SJCRH30 (cell line): ENCODE measurements at places on chromosomes 5 and 9.

- H3K36me3 ChIP-seq, result no peaks in the 10 kb centered on the region
- peak overlapping the region; percentile 61 for H3K4me3 ChIP-seq
- no peaks in the 10 kb centered on the region for H3K27me3 ChIP-seq
- DNase-seq, result peak; percentile 45
- 0 out of 2 replicates have a peak, but pooled peaks cover 3% of the 10 kb centered on the region for H3K4me1 ChIP-seq
- H3K27ac ChIP-seq, result no peak overlapping the region
These were observed 247.1 kb upstream of the ANKRD55 start for GRCh38 chr5:56480078-56480704.

GRCh38 chr9:92807757-92808725, 43.4 kb upstream of the BICD2 start:
- no peaks in the 10 kb centered on the region for H3K36me3 ChIP-seq
- DNase-seq, result peak; percentile 60
- no peaks in the 10 kb centered on the region for H3K4me1 ChIP-seq
- no peak overlapping the region for H3K27ac ChIP-seq
- H3K27me3 ChIP-seq, result no peaks in the 10 kb centered on the region
- no peak overlapping the region for H3K4me3 ChIP-seq

GRCh38 chr9:125755340-125755739, 8.2 kb downstream of the PBX3 start:
- no peak overlapping the region for H3K4me3 ChIP-seq
- H3K36me3 ChIP-seq, result peaks cover 76% of the 10 kb centered on the region
- H3K4me1 ChIP-seq, result peaks cover 22% of the 10 kb centered on the region
- no peak overlapping the region for H3K27ac ChIP-seq

GRCh38 chr5:72523960-72524582, 16.9 kb upstream of the ZNF366 start:
- DNase-seq, result peak; percentile 34
- no peaks in the 10 kb centered on the region for H3K36me3 ChIP-seq
- no peaks in the 10 kb centered on the region; the same call in 1 of the 2 replicates for H3K4me1 ChIP-seq
- no peak overlapping the region for H3K27ac ChIP-seq

DNA sequence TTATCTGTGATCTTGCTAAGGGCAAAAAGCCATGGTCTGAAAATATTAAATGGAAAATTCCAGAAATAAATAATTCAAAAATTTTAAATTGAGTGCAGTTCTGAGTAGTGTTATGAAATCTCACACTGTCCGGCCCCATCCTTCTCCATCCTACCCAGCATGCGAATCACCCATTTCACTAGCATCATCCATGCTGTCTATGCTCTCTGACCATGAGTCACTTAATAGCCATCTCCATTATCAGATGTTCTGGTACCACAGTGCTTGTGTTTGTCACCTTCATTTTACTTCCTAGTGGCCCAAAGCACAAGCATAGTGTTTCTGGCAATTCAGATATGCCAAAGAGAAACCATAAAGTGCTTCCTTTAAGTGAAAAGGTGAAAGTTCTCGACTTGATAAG, 63.3 kb upstream of the SMC5 start:
- H3K4me1 ChIP-seq, result no peaks in the 10 kb centered on the region
- H3K36me3 ChIP-seq, result no peaks in the 10 kb centered on the region
- no peaks in the 10 kb centered on the region for H3K27me3 ChIP-seq

- no peaks in the 10 kb centered on the region for H3K27me3 ChIP-seq
- peak overlapping the region; percentile 8; the same call in 1 of the 2 replicates for H3K4me3 ChIP-seq
- no peaks in the 10 kb centered on the region for H3K36me3 ChIP-seq
- DNase-seq, result peak; percentile 73
- no peak overlapping the region for H3K27ac ChIP-seq
These were observed 162.8 kb downstream of the SREK1 start for GRCh38 chr5:66306844-66307315.

DNA sequence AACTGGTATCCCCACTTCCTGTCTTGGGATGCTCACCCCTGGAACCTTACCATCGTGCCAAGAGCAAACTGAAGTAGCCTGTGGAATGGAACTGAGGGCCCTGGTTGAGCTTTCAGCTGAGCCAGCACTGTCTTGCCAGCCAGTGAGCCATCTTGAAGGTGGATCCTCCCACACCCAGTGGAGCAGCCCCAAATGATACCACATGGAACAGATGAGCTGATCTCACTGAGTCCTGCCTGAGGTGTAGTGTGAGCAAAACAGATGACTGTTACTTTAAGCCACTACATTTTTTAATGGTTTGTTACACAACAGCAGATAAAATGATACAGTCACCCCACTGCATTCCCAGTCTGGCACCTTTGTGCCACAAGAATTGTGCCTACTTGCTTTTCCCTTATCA, 2.2 kb upstream of the PCYOX1L start:
- H3K27me3 ChIP-seq, result no peaks in the 10 kb centered on the region
- peaks cover 28% of the 10 kb centered on the region for H3K36me3 ChIP-seq
- DNase-seq, result no peak

- no peaks in the 10 kb centered on the region for H3K27me3 ChIP-seq
- DNase-seq, result no peak
- H3K4me3 ChIP-seq, result no peak overlapping the region
These were observed 179.1 kb downstream of the MUSK start for GRCh38 chr9:110847671-110848070.

- peak; percentile 49 for DNase-seq
- no peaks in the 10 kb centered on the region for H3K27me3 ChIP-seq
- no peak overlapping the region for H3K4me3 ChIP-seq
- H3K27ac ChIP-seq, result no peak overlapping the region
These were observed 155.8 kb upstream of the SMIM23 start for GRCh38 chr5:171629628-171630349.

GRCh38 chr9:130608554-130609134, 29.3 kb downstream of the FUBP3 start:
- no peaks in the 10 kb centered on the region for H3K27me3 ChIP-seq
- DNase-seq, result no peak
- H3K4me3 ChIP-seq, result no peak overlapping the region
- H3K4me1 ChIP-seq, result no peaks in the 10 kb centered on the region
- no peak overlapping the region for H3K27ac ChIP-seq

DNA sequence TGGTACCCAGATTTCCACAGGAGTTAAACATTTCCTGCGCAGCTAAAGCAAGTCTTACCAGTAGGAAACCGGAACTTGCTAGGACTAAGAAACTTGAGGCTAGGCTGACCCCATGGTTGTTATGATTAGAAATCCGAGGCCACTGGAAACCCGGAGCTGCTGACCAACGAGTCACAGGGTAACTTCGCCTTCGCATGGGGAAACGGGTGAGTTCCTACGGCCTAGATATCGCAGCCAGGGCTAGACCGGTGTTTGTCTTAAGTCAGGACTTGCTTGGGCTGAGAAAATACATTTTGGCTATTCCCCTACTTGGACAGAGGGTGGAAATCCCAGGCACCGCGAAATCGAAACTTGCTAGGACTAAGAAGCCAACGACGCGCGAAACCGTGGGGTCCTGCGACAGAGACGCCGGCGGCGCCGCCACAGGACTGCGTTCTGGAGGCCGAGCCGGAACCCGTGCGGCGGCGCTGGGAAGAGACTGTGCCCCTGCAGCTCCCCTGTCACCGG, 1.6 kb upstream of the ANXA2R start:
- DNase-seq, result peak; percentile 76
- peak overlapping the region; percentile 67 for H3K27ac ChIP-seq
- H3K36me3 ChIP-seq, result no peaks in the 10 kb centered on the region
- no peaks in the 10 kb centered on the region for H3K27me3 ChIP-seq

- H3K27ac ChIP-seq, result peak overlapping the region; percentile 75
- DNase-seq, result peak; percentile 85
- peaks cover 12% of the 10 kb centered on the region for H3K4me1 ChIP-seq
- peak overlapping the region; percentile 76 for H3K4me3 ChIP-seq
- no peaks in the 10 kb centered on the region for H3K27me3 ChIP-seq
These were observed 1.1 kb downstream of the PRR7 start for GRCh38 chr5:177447611-177448243.

- no peaks in the 10 kb centered on the region for H3K4me1 ChIP-seq
- H3K27me3 ChIP-seq, result no peaks in the 10 kb centered on the region
- no peak overlapping the region for H3K27ac ChIP-seq
- no peaks in the 10 kb centered on the region for H3K36me3 ChIP-seq
- DNase-seq, result no peak
These were observed 344.6 kb downstream of the GLIS3 start for GRCh38 chr9:3955305-3955687.

DNA sequence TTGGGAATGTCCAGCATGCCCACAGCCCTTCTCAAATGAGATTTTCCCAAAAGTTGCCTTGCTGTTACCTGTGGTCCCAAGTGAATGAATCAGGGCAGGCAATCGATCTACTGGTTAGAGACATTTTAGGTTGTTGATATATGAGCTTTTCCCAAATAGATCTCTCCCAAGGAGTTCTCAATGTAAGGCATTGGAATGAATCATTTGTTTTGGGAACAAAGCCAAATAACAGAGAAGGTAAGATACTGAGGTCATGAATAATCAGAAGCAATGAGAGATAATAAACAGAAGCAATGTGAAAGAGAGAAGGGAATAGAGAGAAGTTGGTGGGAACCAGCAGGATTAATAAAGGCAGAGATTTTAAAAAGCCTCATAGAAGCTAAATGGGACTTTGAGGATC, 93.6 kb upstream of the FER start:
- DNase-seq, result no peak
- H3K27ac ChIP-seq, result no peak overlapping the region
- H3K4me1 ChIP-seq, result no peaks in the 10 kb centered on the region
- H3K4me3 ChIP-seq, result no peak overlapping the region

GRCh38 chr9:75454891-75455290, 366.6 kb downstream of the OSTF1 start:
- no peaks in the 10 kb centered on the region; the same call in none of the 2 replicates for H3K27me3 ChIP-seq
- DNase-seq, result no peak
- no peaks in the 10 kb centered on the region for H3K36me3 ChIP-seq
- no peak overlapping the region for H3K27ac ChIP-seq
- H3K4me1 ChIP-seq, result no peaks in the 10 kb centered on the region
- H3K4me3 ChIP-seq, result no peak overlapping the region

- H3K36me3 ChIP-seq, result peaks cover 56% of the 10 kb centered on the region
- no peaks in the 10 kb centered on the region for H3K27me3 ChIP-seq
- DNase-seq, result peak; percentile 7
- no peak overlapping the region for H3K4me3 ChIP-seq
- H3K27ac ChIP-seq, result no peak overlapping the region
These were observed 18.1 kb downstream of the YTHDC2 start for GRCh38 chr5:113531481-113532159.

GRCh38 chr5:174430940-174431339, 293.4 kb upstream of the MSX2 start:
- H3K27me3 ChIP-seq, result no peaks in the 10 kb centered on the region
- no peak overlapping the region for H3K27ac ChIP-seq
- peaks cover 17% of the 10 kb centered on the region for H3K4me1 ChIP-seq

DNA sequence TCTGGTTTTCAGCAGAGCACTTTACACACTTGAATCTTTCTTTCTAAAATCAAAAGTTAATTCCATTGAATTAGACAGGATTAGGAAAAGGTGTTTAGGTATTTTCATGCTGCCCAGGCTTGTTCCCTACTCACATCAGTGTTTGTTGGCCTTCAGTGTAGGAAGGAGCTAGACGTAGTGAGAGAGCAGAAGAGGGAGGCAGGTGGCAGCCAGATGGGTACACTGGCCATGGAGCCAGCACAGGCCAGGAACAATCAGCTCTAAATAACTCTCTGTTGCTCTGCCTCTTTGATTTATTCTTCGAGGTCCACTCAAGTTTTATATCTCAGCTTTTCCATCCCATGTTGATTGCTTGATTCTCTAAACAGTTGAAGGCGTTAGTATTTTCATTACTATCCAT, 529.6 kb downstream of the PSAT1 start:
- H3K36me3 ChIP-seq, result no peaks in the 10 kb centered on the region
- no peak overlapping the region for H3K27ac ChIP-seq
- 0 out of 2 replicates have a peak, but pooled peaks cover under 1% of the 10 kb centered on the region for H3K4me1 ChIP-seq
- H3K27me3 ChIP-seq, result no peaks in the 10 kb centered on the region

- DNase-seq, result peak; percentile 91
- peak overlapping the region; percentile 98 for H3K27ac ChIP-seq
- H3K36me3 ChIP-seq, result no peaks in the 10 kb centered on the region
These were observed 102.2 kb upstream of the SPATA31D4 start for GRCh38 chr9:81825846-81826516.
